ENCODE measurements at places on chromosomes 11 and 22. TPM values are rescaled to one million over a fixed set of nuclear protein-coding genes. Genes with fewer than 3 reads are reported as not detected.

Gene MIOX
- not detected for total RNA-seq

Gene TRIM51
- not detected for total RNA-seq

Gene YPEL4
- 2.5 TPM for total RNA-seq

Gene ANGPTL5
- total RNA-seq: 0.69 TPM

Gene MAPK8IP2
- total RNA-seq: 0.50 TPM

Gene SEPTIN3
- total RNA-seq: not detected

Gene IGHMBP2
- 8.3 TPM for total RNA-seq

Gene OR52A1
- total RNA-seq: not detected

Data from cardiac ventricle fibroblast (primary cell).